Activated CD4-positive, alpha-beta T cell treated with anti-CD3 and anti-CD28 coated beads, Interleukin-2, amount 10 ng/mL, durations not matched to agents 7 days and 5 days (primary cell): ENCODE measurements at places on chromosomes 7 and 10.

DNA sequence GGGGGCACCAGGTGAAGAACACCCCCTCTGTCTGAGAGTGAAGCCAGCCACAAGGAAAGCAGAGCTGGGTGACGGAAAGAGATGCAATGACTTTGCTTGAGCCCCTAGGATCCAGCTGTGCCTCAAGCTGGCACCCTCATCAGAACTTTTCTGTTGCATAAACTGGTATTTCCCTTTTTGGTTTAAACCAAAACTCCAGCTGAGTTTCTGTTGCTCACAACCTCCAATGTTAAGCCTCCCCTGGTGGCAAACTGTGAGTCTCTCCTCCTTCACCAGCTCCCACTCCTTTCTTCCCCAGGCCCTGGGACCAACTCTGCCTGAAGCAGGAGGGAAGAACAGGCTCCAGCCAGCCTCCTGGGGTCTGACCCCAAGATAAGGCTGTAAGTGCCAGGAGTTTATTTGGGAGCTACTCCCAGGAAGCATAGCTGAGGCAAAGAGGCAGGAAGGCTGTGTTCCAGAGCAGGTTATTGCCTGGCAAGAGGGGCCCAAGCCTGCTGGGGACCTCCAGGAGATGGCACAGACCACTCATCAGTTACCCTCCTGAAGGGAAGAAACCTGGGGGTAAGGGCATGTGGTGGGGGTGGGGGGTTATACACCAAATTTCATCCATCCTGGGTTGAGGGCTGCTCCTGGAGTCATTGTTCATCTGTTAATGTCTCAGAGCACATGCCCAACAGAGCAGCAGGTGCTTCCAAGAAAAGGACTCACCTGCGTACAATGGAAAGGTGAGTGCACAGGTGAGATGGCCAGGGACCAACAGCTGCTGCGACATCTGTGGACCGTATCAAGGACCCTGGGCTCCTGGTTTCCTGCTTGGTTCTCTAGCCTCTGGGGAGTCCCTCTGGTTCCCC lies 73.3 kb upstream of the NANOS1 start:
- H3K4me1 ChIP-seq = no peaks in the 10 kb centered on the region
- H3K36me3 ChIP-seq = no peaks in the 10 kb centered on the region
- DNase-seq = no peak
- peaks cover 8% of the 10 kb centered on the region for H3K27me3 ChIP-seq
- H3K27ac ChIP-seq = no peak overlapping the region
- H3K4me3 ChIP-seq = no peak overlapping the region

DNA sequence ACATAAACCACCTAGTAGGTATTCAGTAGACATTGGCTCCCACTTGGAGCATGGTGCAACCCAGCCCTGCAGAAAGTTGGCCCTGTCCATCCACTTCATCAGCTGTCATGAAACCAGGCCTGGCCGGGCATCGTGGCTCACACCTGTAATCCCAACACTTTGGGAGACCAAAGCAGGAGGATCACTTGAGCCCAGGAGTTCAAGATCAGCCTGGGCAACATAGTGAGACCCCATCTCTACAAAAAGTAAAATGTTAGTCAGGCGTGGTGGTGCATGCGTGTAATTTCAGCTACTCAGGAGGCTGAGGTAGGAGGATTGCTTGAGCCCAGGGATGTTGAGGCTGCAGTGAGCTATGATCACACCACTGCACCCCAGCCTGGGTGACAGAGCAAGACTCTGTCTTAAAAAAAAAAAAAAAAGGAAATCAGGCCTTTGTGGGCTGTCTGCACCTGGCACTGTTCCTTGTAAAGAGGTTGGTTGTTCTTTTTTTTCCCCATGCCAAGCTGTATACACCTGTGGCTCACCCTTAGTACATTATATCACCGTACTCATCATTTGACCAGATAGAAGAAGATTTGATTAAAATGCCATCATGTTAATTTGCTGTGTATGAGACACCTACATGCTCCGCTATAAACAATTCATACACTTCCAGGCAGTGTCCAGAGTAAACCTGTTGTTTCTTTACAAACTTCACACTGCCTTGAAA lies 45.4 kb upstream of the GRID1 start:
- peaks cover 52% of the 10 kb centered on the region for H3K4me1 ChIP-seq
- DNase-seq = no peak
- H3K27ac ChIP-seq = peak overlapping the region; percentile 89
- peak overlapping the region; percentile 51 for H3K4me3 ChIP-seq

DNA sequence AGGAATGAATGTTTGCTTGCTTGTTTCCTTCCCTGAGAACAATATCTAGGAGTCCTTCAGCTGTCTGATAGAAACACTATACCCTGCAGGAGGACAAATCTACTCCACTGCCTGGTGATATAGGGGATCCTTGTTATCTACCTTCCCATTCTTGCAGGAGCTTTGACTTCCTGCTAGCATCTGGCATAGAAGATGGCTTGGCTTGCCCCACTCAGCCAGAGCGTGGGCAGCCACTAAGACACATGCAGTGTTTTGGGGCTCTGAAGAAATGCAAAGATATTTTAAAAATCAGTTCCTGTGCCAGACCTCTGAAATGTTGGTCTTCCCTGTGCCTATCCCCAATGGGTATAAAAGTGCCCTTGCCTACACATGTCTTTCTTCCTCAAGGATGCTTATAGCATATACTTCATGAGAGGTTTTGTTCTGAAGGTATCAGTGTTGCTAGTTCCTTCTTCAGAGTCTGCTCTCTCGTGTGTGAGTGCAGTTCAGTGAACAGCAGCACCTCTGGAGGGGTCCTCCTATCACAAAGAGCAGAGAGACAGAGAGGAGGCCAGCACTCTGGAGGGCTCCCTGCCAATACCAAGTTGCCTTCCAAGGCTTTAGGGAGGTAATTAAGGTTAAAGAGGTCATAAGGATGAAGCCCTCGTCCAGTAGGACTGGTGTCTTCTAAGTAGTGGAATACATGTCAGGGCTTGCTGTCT lies 149.1 kb upstream of the CALCR start:
- H3K36me3 ChIP-seq = no peaks in the 10 kb centered on the region
- no peaks in the 10 kb centered on the region for H3K27me3 ChIP-seq
- DNase-seq = no peak
- H3K27ac ChIP-seq = no peak overlapping the region

- no peak overlapping the region for H3K27ac ChIP-seq
- peaks cover 14% of the 10 kb centered on the region for H3K27me3 ChIP-seq
- peaks cover 6% of the 10 kb centered on the region for H3K4me1 ChIP-seq
- DNase-seq = peak; percentile 31
- H3K36me3 ChIP-seq = no peaks in the 10 kb centered on the region
Measured at GRCh38 chr7:30977896-30978564, 14.3 kb downstream of the GHRHR start.

DNA sequence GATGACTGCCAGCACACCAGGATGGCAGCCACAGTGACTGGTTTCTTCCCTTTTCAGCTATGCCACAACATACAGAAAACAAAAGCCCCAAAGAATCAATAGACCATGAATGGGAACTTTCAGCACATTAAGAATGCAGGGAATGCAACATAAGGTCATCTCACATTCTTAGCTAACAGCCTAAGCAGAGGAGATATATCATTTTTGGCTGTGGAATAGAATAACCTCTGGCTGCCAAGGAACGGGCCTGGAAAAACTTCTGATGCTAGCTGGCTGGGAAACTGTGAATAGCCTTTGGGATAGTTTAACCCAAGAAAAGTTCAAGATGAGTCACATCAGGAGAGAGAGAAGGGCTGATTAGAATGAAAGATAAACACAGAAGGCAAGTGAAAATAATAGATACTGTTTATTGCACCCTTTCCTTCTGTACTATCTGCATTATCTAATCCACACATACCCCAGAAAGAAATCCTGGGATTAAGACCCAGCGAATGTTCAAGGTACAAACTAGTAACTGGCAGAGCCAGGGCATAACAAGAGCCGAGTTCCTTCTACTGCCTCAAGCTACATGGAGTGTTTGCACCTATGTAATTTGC lies 169.2 kb downstream of the SEMA3A start:
- no peak overlapping the region for H3K27ac ChIP-seq
- H3K4me1 ChIP-seq = no peaks in the 10 kb centered on the region
- no peaks in the 10 kb centered on the region for H3K27me3 ChIP-seq
- H3K4me3 ChIP-seq = no peak overlapping the region

DNA sequence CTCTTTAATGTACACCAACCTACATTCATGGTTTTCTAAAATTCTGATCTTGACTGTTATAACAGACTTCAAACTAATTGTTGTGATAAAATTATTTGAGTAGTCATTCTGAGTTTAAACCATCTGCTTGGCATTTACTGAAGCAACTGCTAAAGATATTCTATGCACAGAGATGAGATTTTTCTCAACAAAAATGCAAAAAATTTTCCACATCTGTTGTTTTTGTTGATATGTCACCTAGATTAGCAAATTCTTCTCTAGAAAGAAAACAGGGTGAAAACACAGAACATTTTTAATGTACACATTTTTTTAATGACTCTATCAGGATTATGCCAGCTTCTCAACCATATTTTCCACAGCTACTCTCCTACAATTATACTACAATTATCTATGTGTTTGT lies 42.7 kb downstream of the ARHGAP12 start:
- H3K36me3 ChIP-seq = peaks cover 5% of the 10 kb centered on the region
- no peak for DNase-seq
- H3K4me3 ChIP-seq = no peak overlapping the region

GRCh38 chr10:85060944-85061343 lies 732.6 kb downstream of the CCSER2 start:
- H3K27me3 ChIP-seq = no peaks in the 10 kb centered on the region
- H3K4me1 ChIP-seq = no peaks in the 10 kb centered on the region
- H3K36me3 ChIP-seq = no peaks in the 10 kb centered on the region
- H3K4me3 ChIP-seq = no peak overlapping the region
- H3K27ac ChIP-seq = no peak overlapping the region
- DNase-seq = no peak

- H3K27ac ChIP-seq = no peak overlapping the region
- no peak for DNase-seq
- no peak overlapping the region for H3K4me3 ChIP-seq
- H3K4me1 ChIP-seq = no peaks in the 10 kb centered on the region
- H3K36me3 ChIP-seq = no peaks in the 10 kb centered on the region
Measured at GRCh38 chr7:86748843-86749719, 105.4 kb downstream of the GRM3 start.

DNA sequence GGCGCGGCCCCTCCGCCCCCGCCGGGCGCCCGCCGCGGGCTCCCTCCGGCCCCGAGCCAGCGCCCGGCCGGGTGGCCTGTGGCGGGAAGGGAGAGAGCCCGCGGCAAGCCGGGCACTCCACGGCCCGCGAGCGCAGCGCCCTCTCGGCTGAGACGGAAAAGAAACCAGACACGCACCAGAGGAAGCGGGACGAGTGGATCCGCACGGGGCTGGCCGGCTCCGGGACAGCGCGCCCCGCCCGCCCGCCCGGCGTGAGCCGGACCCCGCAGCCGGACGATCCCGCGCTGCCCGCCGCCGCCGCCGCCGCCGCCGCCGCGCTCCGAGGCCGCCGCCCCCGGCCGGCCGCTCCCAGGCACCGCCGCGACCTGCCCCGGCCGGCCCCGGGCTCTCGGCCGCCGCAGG lies 300 bp downstream of the ARHGAP21 start:
- H3K4me3 ChIP-seq = peak overlapping the region; percentile 90
- peaks cover 6% of the 10 kb centered on the region for H3K36me3 ChIP-seq
- H3K27me3 ChIP-seq = peaks cover 3% of the 10 kb centered on the region
- peak overlapping the region; percentile 41 for H3K27ac ChIP-seq
- H3K4me1 ChIP-seq = peaks cover 33% of the 10 kb centered on the region

GRCh38 chr10:88062798-88063472 lies 199.5 kb downstream of the PTEN start:
- no peaks in the 10 kb centered on the region for H3K27me3 ChIP-seq
- H3K4me3 ChIP-seq = no peak overlapping the region
- no peak for DNase-seq
- no peak overlapping the region for H3K27ac ChIP-seq

- no peak overlapping the region for H3K27ac ChIP-seq
- no peaks in the 10 kb centered on the region for H3K27me3 ChIP-seq
- no peak overlapping the region for H3K4me3 ChIP-seq
- no peak for DNase-seq
- peaks cover 22% of the 10 kb centered on the region for H3K4me1 ChIP-seq
- no peaks in the 10 kb centered on the region for H3K36me3 ChIP-seq
Measured at GRCh38 chr10:119737039-119737663, 11.3 kb downstream of the INPP5F start.
